Esophagus squamous epithelium (tissue), 5 donors: ENCODE measurements at places on chromosomes 1 and 21. TPM values are rescaled to one million over a fixed set of nuclear protein-coding genes. Genes with fewer than 3 reads are reported as not detected.

DNA sequence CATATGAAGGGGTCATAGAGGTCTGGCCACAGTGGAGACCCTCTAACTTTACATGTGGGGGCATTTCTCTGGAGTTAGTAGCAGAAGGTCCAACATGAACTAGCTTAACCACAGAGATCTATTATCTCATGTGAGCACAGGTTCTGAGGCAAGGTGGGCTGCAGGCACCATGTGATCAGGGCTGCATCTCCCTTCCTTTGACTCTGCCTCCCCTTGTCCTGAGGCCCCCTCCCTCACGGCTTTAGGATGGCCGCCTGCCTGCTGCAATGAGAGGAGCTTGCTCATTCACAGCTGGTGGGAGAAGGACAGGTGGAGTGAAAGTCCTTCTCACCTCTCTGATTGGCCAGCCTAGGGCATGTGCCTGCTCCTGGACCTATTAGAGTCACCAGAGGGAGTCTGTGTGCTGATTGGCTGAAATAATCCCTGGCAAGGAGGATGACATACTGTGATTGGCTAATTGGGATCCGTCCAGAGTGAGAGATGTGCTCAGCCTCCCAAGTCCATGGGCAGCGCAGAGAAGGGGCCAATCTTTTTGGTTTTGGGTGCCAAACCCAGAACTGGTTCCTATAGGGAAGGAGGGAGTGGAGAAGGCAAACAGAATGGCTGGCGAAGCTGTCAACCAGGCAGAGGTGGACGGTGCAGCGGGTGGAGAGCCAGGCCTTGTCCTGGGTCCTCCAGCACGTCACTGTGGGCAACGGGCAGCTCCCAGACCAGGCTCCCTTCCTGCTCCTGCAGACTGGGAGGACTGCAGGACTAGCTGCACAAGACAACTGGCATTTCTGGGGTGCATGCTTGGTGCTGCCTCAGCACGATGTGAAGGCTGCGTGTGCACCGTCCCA, 39.4 kb upstream of the C1orf174 start:
- H3K4me1 ChIP-seq: no peaks in the 10 kb centered on the region
- no peaks in the 10 kb centered on the region for H3K36me3 ChIP-seq
- no peak overlapping the region for H3K4me3 ChIP-seq
- no peaks in the 10 kb centered on the region for H3K27me3 ChIP-seq
- no peak for DNase-seq

DNA sequence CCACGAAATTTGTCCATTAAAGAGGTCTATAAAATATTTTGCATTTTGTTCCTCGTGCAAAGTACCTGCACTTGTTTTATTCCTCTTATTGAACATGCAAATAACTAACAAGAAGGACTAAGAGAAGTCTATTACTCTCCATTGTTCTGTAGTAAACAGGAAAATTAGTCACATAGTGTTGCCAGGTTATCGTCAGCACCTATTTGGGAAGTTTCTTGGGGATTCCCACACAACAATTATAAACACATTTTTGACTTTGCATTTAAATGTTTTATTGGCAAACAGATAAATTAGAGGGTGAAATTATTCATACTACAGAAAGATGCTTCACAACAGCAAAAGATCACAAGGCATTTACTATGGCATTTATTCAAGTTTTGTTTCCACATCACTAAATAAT, 174.5 kb downstream of the ZC3H11B start:
- no peaks in the 10 kb centered on the region for H3K27me3 ChIP-seq
- H3K27ac ChIP-seq: no peak overlapping the region
- peaks cover 5% of the 10 kb centered on the region for H3K4me1 ChIP-seq
- DNase-seq: no peak
- H3K4me3 ChIP-seq: no peak overlapping the region

GRCh38 chr1:115676498-115677181, 34.9 kb downstream of the VANGL1 start:
- H3K27ac ChIP-seq: peak overlapping the region; percentile 84
- H3K27me3 ChIP-seq: no peaks in the 10 kb centered on the region
- no peaks in the 10 kb centered on the region for H3K36me3 ChIP-seq
- no peak overlapping the region for H3K4me3 ChIP-seq

DNA sequence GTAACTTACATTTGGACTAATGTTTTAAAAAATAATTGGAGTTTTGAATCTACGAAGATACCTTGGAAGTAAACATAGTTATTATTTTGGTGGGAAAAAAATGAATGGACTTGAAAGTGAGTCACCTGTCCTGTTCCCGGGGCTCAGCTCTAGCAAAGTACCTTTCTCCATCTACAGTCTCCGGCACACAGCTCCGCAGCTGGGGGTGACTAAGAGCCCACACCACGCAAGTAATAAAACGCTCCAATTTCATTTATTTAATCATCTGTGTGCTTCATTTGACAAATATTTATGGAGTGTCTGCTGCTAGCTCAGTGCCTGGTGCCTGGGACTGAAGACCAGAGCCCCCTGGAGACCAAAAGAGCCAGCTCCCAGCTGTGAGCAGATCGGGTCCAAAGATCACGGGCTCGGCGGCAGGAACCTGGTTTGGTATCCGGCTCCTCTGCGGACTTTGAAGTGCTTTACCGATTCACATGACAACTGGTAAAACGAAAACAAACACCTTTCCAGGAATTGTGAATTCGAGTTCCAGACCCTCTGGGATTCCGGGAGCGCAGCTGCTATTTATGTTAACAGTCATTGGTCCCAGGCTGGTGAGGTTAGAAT, 1.7 kb upstream of the RIPK4 start:
- H3K4me3 ChIP-seq: peak overlapping the region; percentile 63
- no peaks in the 10 kb centered on the region for H3K27me3 ChIP-seq
- H3K36me3 ChIP-seq: no peaks in the 10 kb centered on the region

DNA sequence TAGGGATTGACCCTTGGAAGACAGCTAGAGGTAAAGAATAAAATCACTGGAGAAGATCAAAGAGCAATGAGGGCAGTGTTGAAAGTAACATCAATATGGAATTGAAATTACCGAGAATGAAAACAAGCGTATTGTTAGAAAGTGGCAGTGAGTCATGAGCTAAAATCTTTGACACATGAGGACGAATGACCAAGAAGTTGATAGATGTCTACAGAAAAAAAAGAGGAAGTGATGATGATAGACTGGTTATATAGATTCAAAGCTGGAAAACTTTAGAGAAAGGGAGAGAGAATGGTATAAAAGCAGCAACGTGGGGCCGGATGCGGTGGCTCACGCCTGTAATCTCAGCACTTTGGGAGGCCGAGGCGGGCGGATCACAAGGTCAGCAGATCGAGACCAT, 12.5 kb upstream of the DNM3 start:
- H3K27me3 ChIP-seq: no peaks in the 10 kb centered on the region
- H3K27ac ChIP-seq: no peak overlapping the region

DNA sequence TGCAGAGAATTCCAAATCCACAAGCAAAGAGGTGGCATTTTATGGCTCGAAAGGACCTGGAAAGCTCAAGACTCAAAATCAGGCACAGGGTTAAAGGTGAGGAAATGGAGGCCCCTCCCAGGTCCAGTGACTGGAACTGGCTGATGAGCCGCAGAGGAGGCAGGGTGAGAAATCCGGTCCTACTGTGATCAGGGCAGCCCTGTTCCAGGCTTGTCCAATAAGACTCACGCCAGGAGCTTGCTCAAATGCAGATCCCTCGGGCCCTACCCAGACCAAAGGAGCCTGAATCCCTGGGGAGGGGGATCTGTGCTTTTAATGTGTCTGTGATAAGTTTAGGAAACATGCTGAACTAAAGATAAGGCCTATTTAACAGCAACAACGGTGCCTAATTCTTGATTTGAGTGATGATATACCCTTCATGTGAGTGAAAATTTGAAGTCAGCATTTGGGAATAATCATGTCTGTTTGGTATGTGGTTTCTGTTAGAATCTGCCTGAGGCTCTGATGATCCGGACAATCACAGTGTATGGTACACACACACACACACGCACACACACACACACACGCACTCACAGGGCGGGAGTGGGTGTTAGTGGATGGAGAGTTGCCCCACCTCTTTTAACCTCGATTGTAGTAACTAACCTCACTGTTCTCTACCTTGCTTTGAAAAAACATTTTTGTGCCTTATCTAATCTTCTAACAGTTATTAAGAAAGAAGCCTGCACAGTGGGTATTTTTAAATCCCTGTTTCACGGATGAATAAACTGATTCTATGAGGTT, 54.1 kb upstream of the LYST start:
- H3K27ac ChIP-seq: peak overlapping the region; percentile 83
- H3K4me3 ChIP-seq: no peak overlapping the region
- no peaks in the 10 kb centered on the region for H3K27me3 ChIP-seq
- DNase-seq: no peak
- peaks cover 36% of the 10 kb centered on the region for H3K4me1 ChIP-seq
- no peaks in the 10 kb centered on the region for H3K36me3 ChIP-seq

- no peak for DNase-seq
- no peak overlapping the region for H3K4me3 ChIP-seq
- H3K27ac ChIP-seq: no peak overlapping the region
Measured at GRCh38 chr1:45787905-45788304, 15.5 kb upstream of the MAST2 start.

DNA sequence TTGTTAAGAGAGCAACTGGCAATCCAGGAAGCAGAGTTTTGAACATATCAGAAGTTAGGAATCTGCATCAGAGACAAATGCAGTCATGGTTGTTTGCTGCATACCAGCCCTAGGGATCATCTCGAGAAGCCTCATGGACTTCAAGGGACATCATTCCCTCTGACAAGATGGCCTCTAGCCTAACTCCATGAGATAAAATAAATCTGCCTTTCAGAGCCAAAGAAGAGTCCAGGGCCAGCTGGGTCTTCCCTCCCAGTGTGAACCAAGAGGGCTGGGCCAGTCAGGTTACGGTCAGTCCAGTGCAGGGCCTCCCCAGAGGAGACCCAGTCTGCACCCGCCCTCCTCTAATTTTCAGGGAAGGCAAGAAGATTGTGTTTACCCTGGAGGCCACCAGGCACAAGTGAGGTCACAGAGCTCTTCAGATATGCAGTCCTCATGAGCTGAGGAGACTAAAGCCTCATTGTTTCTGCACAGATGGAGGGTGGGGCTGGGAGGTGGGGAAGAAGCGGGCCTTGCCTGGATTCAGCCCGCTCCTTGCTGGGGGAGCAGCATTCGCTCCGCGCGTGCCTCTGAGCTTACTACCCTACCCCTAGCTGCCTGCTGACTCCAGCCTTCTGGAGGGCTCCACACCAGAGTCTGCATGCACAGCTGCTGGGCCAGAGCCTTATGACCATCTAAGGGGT, 52.8 kb downstream of the CAPN2 start:
- no peak overlapping the region for H3K4me3 ChIP-seq
- no peak overlapping the region for H3K27ac ChIP-seq
- no peaks in the 10 kb centered on the region for H3K27me3 ChIP-seq

DNA sequence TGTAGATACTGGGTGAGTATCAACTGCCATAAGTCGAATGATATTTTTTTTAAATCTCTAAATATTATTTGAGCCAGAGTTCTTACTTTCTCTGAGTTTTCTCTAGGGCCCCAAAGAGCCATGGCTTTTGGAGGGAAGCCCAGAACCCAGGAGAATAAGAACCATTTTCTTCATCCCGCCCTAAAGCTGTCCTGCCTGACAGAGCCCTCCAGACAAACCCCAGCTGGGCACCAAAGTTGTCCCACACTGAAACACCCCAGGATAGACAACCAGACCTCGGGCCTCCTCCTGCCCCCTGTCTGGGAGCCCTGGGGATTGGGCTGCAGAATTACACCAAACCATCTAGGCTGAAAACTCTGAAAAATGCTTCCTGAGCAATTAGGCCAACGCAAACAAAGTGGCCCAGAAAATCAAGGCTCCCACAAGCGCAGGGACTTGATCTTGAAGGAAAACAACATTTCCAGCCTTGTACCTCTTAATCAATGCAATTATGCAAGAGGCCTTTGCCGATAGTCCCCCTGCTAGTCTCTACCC, 113.1 kb downstream of the RRAGC start:
- H3K4me3 ChIP-seq: no peak overlapping the region
- no peak overlapping the region for H3K27ac ChIP-seq
- no peaks in the 10 kb centered on the region for H3K27me3 ChIP-seq
- no peak for DNase-seq

- DNase-seq: no peak
- H3K4me3 ChIP-seq: no peak overlapping the region
- peaks cover 21% of the 10 kb centered on the region for H3K4me1 ChIP-seq
- H3K36me3 ChIP-seq: peaks cover 30% of the 10 kb centered on the region
- H3K27me3 ChIP-seq: no peaks in the 10 kb centered on the region
Measured at GRCh38 chr1:205179842-205180241, 31.7 kb downstream of the DSTYK start.

GRCh38 chr1:222284466-222284865, 263.4 kb downstream of the HHIPL2 start:
- H3K36me3 ChIP-seq: no peaks in the 10 kb centered on the region
- peaks cover 14% of the 10 kb centered on the region for H3K4me1 ChIP-seq
- no peak overlapping the region for H3K4me3 ChIP-seq
- no peaks in the 10 kb centered on the region for H3K27me3 ChIP-seq

DNA sequence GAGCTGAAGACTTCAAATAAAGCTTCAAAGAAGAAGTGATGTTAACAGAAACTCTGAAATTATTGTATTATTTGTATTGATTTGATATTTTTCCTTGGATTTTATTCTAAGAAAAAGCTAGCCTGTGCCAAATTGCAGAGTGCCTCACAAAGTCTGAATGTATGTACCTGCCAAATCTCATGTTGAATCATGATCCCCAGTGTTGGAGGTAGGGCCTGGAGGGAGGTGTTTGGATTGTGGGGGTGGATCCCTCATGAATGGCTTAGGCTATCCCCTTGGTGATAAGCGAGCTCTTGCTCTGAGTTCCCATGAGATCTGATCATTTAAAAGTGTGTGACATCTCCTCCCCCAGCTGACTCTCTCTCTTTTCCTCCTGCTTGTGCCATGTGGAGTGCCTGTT, 43.6 kb downstream of the ACKR1 start:
- no peak for DNase-seq
- no peaks in the 10 kb centered on the region for H3K27me3 ChIP-seq
- H3K4me1 ChIP-seq: peaks cover 15% of the 10 kb centered on the region
- no peak overlapping the region for H3K4me3 ChIP-seq
- no peaks in the 10 kb centered on the region for H3K36me3 ChIP-seq

GRCh38 chr1:12433323-12434053, 184.5 kb downstream of the DHRS3 start:
- DNase-seq: no peak
- H3K27ac ChIP-seq: peak overlapping the region; percentile 87
- peaks cover 46% of the 10 kb centered on the region for H3K4me1 ChIP-seq
- peak overlapping the region; percentile 7 for H3K4me3 ChIP-seq
- H3K27me3 ChIP-seq: no peaks in the 10 kb centered on the region

- H3K27me3 ChIP-seq: no peaks in the 10 kb centered on the region
- no peak overlapping the region for H3K4me3 ChIP-seq
- H3K4me1 ChIP-seq: peaks cover 46% of the 10 kb centered on the region
Measured at GRCh38 chr1:91830242-91831131, 55.5 kb downstream of the TGFBR3 start.

GRCh38 chr1:223210788-223211120, 67.7 kb upstream of the TLR5 start:
- no peak overlapping the region for H3K4me3 ChIP-seq
- no peak for DNase-seq
- no peaks in the 10 kb centered on the region for H3K36me3 ChIP-seq

The OR6N1 gene
- not detected for total RNA-seq

The IL24 gene
- total RNA-seq: not detected

The TDRKH gene
- 1.1 TPM for total RNA-seq

The DNAI4 gene
- 4.8 TPM for total RNA-seq

The DEDD gene
- total RNA-seq: 31.9 TPM

The ARHGEF16 gene
- 24.6 TPM for total RNA-seq

The ARHGEF11 gene
- 24.2 TPM for total RNA-seq
